ENCODE measurements at places on chromosomes 16 and 17.

DNA sequence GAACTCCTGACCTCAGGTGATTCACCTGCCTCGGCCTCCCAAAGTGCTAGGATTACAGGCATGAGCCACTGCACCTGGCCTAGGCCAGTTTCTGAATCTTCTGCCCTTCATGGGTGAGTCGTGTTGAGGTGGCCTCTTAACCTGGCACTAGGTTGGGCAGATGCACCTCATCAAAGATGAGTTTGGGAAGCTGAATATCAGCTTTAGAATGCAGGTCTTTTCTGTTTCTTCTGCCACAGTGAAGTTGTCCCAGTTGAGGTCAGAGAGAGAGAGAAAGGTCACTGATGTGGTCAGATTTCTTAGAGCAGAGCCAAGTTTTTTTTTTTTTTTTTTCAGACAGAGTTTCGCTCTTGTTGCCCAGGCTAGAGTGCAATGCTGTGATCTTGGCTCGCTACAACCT is 111.3 kb upstream of the WSCD1 start:
- no peak for DNase-seq

- peak; percentile 94 for DNase-seq
Observed at GRCh38 chr17:58666858-58667267, 25.0 kb downstream of the TEX14 start.

DNA sequence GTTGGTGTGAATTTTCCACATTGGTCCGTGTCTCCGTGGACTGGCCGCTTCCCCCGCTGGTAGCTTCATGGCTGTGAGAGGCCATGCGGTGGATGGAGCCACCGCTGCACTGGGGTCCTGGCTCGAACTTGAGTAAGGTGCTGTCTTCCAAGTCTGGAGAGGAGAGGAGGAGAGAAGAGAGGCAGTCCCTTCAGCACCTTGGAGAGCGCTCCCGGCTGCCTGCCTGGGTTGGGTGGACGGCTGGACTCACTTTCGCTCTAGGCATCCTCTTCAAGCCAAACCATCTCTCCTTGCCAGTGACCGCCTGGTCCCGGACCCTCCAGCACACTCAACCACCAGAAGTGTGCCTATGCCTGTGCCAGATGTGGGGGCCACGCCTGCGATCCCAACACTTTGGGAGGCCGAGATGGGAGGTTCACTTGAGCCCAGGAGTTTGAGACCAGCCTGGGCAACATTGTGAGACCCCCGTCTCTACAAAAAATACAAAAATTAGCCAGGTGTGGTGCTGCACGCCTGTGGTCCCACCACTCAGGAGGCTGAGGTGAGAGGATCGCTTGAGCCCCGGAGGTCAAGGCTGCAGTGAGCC is 6.2 kb downstream of the JPH3 start:
- peak; percentile 74 for DNase-seq

DNA sequence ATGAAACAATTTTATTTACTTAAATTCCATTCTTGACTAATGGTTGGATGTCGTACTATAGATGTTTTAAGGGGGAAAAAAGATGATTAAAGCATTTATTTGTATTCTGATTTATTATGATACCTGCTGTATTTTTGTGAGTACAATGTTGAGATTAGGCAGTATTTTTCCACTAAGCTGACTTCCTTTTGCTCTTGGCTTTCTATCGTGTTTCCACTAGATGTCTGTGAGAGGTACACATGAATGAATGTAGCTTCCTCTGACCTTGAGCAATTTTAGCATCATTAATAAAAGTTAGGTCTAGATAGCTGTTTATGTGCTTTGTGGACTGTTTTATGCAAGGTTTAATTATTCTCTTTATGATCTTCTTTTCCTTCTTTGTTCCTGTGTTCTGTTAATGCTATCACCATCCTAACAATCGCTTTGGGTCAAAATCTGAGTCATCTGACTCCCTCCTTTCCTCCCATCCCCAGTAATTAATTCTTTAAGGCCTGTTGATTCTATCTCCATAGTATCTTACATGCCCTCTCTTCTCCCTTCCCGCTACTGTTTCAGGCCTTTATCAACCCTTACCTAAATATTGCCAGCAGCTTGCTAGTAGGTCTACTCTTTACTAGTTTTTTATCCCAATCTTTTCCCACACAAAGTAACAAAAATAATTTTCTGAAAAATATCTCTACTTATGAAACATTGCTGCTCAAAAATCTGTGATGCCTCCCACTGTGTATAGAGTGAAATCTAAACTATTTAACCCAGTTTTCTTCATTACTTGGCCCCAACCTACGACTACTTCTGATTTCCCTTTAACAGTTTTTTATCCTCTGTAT is 76.0 kb downstream of the VMP1 start:
- no peak for DNase-seq

GRCh38 chr16:64017796-64018195 is 1104.1 kb downstream of the CDH11 start:
- DNase-seq: peak; percentile 8

- DNase-seq: no peak
Observed at GRCh38 chr17:76038050-76038449, 10.9 kb upstream of the EVPL start.

DNA sequence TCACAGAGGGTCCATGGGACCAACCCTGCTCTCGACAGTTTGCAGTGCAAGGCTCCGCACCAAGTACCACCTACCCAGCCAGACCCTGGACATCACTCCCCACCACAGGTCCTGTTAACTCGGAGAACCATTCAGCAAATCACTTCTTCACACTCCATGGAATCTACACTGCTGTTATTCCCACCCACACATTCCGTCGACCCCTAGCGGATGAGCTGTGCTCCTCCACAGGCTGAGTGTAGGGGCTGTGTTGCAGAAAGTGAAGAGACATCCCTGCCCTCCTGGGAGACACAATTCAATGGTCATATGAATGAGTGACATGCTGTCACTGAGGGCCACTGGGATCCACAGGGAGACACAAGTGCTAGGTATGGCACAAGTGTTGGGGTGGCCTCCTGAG is 27.5 kb downstream of the MPG start:
- no peak for DNase-seq

GRCh38 chr17:13302983-13303382 is 285.2 kb upstream of the ELAC2 start:
- DNase-seq: no peak

- no peak for DNase-seq
Observed at GRCh38 chr17:80725517-80725916, 180.9 kb downstream of the RPTOR start.

DNA sequence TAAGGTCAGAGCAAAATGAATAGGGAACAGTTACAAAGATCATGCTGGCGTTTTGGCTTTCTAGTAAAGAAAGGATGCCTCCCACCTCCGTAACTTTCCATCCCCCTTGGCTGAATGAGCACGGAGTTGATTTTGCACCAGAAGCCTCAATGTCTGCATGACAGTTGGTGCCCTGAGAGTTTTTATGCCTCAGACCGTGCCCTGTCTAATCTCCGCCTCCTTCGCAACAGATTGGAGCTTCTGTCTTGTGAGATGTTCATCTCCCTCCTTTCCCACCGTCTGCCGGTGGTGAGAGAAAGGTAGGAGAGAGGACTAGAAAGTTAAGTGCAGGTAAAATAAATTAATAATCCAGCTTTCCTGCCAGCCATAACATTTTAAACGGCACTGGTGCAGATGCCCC is 1.9 kb downstream of the HS3ST4 start:
- no peak for DNase-seq

DNA sequence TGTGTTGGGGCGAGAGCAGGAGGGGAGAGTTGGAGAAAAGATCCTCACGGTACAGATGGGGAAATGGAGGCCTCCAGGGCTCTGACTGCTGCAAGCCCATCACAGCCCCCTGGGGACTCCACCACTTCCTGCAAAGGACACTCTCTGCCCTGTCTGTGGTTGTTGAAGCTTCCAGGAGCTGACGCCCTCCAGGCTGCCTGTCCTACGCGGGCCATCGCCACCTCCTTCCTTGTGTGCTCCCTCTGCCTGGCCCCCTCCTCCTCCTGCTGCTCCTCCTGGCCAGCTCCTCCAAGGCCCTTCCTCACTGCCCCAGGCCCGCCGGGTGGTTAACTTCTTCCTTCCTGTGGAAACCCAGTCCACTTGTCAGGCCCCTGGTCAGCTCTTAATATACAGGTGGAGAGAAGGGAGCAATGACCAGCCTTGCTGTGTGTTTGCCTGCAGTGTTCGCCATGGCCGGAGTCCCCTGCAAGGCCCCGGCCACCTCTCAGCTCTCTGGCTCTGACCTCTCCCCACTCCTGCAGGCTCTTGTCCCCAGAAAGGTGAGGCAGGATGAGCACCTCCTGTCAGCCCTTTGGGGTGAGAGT is 18.4 kb upstream of the STAC2 start:
- DNase-seq: no peak

DNA sequence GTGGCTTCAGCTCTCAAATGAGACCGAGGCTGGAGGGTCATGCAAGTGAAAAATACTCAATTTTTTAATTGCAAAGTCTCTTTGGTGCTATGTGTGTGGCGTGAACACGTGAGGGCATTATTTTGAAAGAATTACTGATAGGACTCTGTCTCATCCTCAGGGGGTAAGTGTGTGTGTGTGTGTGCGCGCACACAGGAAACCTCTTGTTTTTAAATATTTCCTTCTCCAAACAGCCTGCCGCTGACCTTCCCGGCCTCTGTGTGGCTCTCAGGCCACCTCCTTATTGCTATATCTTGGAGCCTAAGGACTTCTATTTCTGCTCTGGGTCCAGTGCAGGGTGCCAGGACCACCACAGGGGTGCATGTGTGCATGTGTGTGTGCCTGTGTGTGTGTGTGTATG is 99.7 kb downstream of the CMIP start:
- no peak for DNase-seq

GRCh38 chr16:14606102-14606501 is 24.0 kb downstream of the PARN start:
- no peak for DNase-seq

GRCh38 chr16:1823821-1824220 is 2.8 kb downstream of the HAGH start:
- DNase-seq: peak; percentile 70

- DNase-seq: no peak
Observed at GRCh38 chr16:48540222-48540900, 69.6 kb downstream of the N4BP1 start.

- DNase-seq: no peak
Observed at GRCh38 chr17:57110152-57110542, 25.1 kb downstream of the AKAP1 start.

GRCh38 chr17:73315471-73315870 is 3.7 kb upstream of the CDC42EP4 start:
- no peak for DNase-seq

DNA sequence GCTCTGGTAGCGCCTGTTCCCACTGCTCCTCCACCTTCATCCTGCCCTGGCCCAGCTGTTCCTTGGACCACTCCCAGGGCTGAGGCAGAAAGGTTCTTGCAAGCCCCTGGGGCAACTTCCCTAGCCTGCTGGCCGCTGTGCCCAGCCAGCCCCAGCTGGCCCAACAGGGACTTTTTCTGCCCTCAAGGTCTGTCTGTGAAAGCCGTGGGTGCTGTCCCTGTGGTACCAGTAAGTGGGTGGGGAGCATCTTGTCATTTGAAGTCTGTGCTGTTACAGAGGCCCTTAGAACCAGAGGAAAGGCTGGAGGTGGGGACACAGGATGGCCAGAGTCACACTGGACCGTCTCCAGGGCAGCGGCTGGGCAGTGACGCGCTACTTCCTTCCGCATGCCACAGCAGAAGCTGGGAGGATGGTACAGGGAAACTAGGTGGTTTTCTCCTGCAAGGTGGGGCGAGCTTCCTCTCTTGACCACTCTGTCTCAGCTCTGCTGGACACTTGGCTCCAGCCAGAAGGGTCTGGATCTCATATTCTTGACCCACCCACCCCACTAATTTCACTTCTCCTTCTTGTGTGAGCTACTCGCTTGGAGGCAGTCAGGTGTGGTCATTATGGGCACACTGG is 87.8 kb downstream of the PLCG2 start:
- DNase-seq: no peak

GRCh38 chr17:78304549-78305037 is 55.3 kb downstream of the SOCS3 start:
- DNase-seq: no peak

DNA sequence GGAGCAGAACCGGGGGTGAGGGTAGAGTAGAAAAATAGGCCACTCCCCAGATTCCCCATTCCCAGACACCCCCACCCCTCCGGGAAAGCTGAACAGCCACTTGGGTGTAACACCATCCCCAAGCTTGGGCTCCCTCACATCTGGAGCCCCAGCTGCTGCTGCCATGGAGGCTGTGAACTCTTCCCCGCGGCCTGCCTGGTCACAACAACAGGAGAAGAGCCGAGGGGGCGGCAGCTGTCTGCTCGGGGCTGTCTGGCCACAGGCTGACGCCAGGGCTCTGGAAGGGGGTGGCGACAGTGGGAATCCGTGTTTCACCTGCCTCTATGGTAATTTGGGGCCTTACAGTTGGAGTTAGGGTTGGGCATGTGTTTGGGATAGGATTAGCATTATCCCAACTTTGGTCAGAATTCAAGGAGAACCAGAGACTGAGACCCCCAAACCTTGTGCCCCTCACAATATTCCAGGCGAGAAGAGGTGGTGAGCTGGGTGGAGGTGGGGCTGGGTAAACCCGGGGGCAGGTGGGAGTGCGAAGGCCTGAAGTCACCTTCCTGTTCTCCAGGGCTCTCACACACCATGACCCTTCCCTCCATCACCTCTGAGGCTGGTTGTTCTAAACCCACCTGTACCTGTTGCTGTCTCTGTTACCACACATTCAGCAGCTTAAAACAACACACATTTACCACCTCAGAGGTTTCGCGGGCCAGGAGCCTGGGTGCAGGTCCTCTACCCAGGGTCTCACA is 29.7 kb upstream of the NXPH3 start:
- DNase-seq: no peak

- DNase-seq: no peak
Observed at GRCh38 chr17:82199496-82199895, 13.1 kb downstream of the CCDC57 start.

GRCh38 chr16:75273054-75273925 is 21.9 kb upstream of the BCAR1 start:
- no peak for DNase-seq

- DNase-seq: no peak
Observed at GRCh38 chr17:57289613-57290012, 33.3 kb downstream of the MSI2 start.

DNA sequence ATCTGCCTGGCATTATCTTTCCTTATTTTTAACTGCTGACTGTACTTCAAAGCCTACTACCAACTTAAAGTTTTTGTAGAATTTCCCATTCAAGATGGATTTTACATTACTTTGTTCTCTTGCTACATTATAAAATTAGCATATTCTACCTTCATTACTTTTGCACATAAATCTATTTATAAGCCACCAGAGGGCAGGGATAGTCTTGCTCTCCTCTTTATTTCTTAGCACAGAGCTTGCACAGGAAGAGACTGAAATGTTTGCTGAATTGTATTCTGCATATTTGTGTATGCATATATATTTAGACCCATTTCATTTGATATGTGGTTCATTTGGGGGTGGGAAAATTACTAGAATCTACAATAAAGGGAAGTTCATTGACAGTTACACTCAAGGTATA is 108.0 kb downstream of the SKAP1 start:
- DNase-seq: no peak

Data from cardiac muscle cell (in vitro differentiated cells and primary cell).